Left ventricle myocardium inferior (tissue), 1 donor: ENCODE measurements at places on chromosomes 7 and 10.

DNA sequence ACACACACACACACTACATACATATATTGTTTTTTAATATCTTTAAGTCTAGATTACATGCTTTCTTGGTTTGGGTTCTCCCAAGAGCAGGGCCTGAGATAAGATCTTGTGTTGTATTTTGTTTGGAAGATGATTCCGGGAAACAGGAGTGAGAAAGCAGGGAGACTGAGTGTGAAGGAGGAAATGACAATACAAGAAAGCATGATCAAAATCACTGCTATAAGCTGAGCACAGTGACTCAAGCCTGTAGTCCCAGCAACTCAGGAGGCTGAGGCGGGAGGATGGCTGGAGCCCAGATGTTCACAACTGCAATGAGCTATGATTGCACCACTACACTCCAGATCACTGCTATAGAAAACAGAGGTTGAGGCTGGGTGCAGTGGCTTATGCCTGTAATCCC lies 267.6 kb downstream of the SKIDA1 start:
- H3K4me1 ChIP-seq = peaks cover 6% of the 10 kb centered on the region
- DNase-seq = no peak
- H3K27me3 ChIP-seq = no peaks in the 10 kb centered on the region
- H3K27ac ChIP-seq = no peak overlapping the region
- no peaks in the 10 kb centered on the region for H3K36me3 ChIP-seq

DNA sequence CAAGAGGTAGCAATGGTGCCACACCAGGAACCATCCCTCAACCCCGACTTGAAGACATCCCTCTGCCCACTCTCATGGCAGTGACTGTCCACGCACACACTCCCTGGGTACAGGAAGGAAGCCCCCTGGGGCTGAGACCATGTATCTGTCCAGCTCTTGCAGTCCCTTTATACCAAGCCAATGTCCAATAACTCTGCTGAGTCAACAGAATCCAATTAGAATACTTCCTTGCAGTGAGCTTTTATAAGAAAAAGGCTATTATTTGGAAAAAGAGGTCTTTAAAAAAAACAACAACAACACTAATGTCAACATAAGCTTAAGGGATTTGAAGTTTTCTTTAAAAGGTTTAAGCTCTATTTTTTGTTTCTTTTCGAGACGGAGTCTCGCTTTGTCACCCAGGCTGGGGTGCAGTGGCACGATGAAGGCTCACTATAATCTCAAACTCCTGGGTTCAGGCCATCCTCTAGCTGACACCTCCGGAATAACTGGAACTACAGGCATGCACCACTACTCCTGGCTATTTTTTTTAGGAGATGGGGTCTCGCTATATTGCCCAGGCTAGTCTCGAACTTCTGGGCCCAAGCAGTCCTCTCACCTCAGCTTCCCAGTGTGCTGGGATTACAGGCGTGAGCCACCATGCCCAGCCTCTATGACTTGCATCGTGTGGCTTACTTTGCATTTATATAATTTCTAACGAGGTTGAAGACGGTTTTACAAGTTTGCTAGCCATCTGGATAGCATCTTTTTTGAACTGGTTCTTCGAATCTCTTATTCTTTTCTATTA lies 7.5 kb downstream of the BNIP3 start:
- peaks cover 21% of the 10 kb centered on the region for H3K36me3 ChIP-seq
- peak overlapping the region; percentile 79 for H3K27ac ChIP-seq
- peaks cover 75% of the 10 kb centered on the region for H3K4me1 ChIP-seq
- no peaks in the 10 kb centered on the region for H3K27me3 ChIP-seq
- DNase-seq = no peak

GRCh38 chr7:29457565-29458011 lies 106.0 kb upstream of the PRR15 start:
- DNase-seq = no peak
- no peak overlapping the region for H3K27ac ChIP-seq
- peaks cover 21% of the 10 kb centered on the region for H3K4me1 ChIP-seq
- H3K36me3 ChIP-seq = no peaks in the 10 kb centered on the region
- H3K4me3 ChIP-seq = no peak overlapping the region

- H3K27me3 ChIP-seq = no peaks in the 10 kb centered on the region
- H3K36me3 ChIP-seq = no peaks in the 10 kb centered on the region
- H3K4me1 ChIP-seq = peaks cover 16% of the 10 kb centered on the region
- H3K27ac ChIP-seq = no peak overlapping the region
- H3K4me3 ChIP-seq = no peak overlapping the region
Observed at GRCh38 chr10:70571636-70572439, 30.7 kb downstream of the PRF1 start.

DNA sequence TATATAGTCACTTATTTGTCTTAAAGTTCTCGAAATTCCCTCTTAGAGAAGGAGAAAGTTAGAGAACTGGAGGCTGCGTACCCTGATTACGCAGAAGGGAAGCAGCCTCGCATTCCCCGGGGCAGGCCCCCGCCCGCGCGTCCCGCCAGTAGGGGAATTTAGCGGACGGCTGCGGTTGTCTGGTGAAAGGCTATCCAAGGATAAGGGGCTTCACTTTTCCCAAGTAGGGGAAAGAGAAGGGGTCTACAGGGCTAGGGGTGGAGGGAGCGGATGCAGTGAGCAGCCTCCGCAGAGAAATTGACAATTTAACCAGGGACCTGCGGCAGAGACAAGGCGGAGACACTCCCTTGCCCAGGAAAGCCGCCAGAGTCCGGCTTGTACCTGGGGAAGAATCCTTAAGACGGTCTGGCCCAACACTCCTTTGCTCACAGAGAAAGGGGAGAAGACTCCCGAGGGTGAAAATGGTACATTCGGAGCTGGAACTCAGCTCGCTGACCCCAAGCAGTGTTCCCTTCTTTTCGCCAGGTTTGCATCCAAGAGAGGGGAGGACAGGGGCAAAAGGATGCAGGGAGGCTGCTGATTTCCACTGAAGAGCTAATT lies 994 bp upstream of the MAGI2 start:
- no peaks in the 10 kb centered on the region for H3K27me3 ChIP-seq
- peaks cover 7% of the 10 kb centered on the region for H3K36me3 ChIP-seq
- peak overlapping the region; percentile 76 for H3K4me3 ChIP-seq
- peak; percentile 36 for DNase-seq
- peak overlapping the region; percentile 89 for H3K27ac ChIP-seq

DNA sequence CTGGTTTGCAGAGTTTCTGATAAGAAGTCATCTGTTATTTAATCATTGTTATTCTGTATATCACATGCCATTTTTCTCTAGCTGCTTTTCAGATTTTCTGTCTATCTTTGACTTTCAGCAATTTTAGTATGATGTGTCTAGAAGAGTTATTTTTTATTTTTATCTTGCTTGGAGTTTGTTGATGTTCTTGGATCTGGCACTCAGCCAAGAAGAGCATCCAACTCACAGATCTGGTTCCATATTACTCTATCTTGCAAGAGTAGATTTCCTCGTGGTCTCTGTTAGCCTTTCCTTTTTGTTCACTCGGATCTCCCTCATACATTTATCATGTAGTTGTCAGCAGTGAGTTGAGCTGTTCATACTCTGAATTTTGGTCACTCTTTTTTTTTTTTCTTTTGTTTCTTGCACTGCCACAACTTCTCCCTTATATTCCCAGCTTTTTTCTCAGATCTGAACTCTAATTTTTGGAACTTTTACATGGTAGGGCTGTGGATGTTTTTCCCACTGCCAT lies 54.8 kb upstream of the CALCR start:
- H3K27ac ChIP-seq = no peak overlapping the region
- no peak overlapping the region for H3K4me3 ChIP-seq
- DNase-seq = no peak
- H3K27me3 ChIP-seq = no peaks in the 10 kb centered on the region
- H3K4me1 ChIP-seq = no peaks in the 10 kb centered on the region
- H3K36me3 ChIP-seq = no peaks in the 10 kb centered on the region

GRCh38 chr10:61565819-61566560 lies 96.7 kb upstream of the CABCOCO1 start:
- no peak overlapping the region for H3K4me3 ChIP-seq
- no peak overlapping the region for H3K27ac ChIP-seq
- no peaks in the 10 kb centered on the region for H3K36me3 ChIP-seq

DNA sequence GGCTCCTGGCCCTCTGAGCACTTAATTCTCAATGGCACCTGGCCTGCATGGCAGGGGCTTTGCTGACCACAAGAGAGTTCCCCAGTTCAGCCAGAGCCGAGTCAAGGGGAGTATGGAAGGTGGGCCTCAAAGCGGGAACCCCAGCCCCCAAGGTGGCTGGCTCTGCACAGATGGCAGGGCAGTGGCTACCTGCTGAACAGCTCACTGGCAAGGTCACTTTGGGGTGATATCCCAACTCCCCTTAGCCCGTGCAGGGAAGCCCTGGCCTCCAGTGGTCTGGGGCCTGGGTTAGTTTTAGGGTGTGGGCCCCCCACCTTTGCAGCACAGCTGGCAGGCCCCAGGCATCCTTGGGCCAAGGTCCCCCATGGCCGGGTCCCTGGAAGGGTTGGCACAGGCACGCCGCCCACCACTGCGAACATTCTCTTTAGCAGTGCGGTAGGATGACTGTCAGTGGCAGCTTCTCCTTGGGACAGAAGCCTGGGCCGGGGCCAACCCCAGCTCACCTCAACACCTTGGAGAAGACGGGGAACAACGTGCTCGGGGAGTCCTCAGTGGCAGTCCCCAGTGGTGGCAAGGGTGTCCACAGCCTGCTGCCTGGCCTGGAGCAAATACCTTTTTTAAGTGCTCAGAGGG lies 36.8 kb downstream of the PPIF start:
- peaks cover 58% of the 10 kb centered on the region for H3K4me1 ChIP-seq
- H3K27me3 ChIP-seq = no peaks in the 10 kb centered on the region
- peak; percentile 13 for DNase-seq
- H3K36me3 ChIP-seq = peaks cover 29% of the 10 kb centered on the region
- H3K27ac ChIP-seq = no peak overlapping the region
- no peak overlapping the region for H3K4me3 ChIP-seq

- no peak overlapping the region for H3K4me3 ChIP-seq
- no peak for DNase-seq
- H3K4me1 ChIP-seq = peaks cover 94% of the 10 kb centered on the region
- H3K27me3 ChIP-seq = no peaks in the 10 kb centered on the region
Observed at GRCh38 chr10:103114876-103115275, 78.2 kb downstream of the NT5C2 start.

GRCh38 chr10:93568105-93568390 lies 1.6 kb downstream of the FFAR4 start:
- H3K4me3 ChIP-seq = peak overlapping the region; percentile 51
- H3K27me3 ChIP-seq = peaks cover 88% of the 10 kb centered on the region
- no peak overlapping the region for H3K27ac ChIP-seq
- no peaks in the 10 kb centered on the region for H3K36me3 ChIP-seq

DNA sequence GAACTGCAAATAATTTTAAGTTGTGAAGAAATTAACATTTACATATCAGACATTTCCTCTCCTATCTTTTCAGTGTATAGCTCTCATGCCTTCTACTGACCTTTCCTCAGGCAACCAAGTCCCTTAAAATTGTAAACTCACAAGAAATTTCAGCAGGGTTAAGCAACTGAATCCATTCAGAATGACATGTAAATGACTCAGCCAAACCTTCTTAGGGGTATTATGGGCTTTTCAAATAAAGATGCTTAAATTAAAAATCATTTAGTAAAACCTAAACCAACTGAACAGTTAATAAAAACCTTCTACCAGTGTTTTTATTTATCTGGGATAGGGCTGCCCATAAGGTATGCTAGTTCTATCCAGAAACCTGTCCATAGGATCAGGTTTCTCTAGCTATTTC lies 20.7 kb downstream of the WAPL start:
- no peak for DNase-seq
- H3K27ac ChIP-seq = no peak overlapping the region
- peaks cover 34% of the 10 kb centered on the region for H3K36me3 ChIP-seq
- no peaks in the 10 kb centered on the region for H3K27me3 ChIP-seq
- H3K4me3 ChIP-seq = no peak overlapping the region

DNA sequence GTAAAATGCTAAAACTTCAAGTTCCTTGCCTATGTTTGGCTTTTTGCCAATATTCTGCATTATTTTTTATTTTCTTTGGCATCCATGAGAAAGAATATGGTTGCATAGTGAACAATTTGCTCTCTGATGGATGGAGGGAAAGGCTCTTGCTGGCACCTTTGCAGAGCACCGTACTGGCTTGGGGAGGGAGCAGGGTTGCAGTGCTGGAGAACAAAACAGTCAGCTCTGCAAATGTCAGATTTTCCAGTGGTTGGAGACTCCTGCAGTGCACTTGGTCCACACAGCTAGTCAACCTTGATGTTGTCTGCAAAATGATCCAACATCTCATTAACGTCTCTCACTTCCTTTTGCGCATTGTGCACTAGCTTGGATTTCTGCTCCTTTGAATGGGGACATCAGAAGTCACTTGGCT lies 100.8 kb downstream of the ANLN start:
- no peak overlapping the region for H3K27ac ChIP-seq
- DNase-seq = no peak
- no peaks in the 10 kb centered on the region for H3K36me3 ChIP-seq
- peaks cover 9% of the 10 kb centered on the region for H3K27me3 ChIP-seq
- H3K4me1 ChIP-seq = no peaks in the 10 kb centered on the region

DNA sequence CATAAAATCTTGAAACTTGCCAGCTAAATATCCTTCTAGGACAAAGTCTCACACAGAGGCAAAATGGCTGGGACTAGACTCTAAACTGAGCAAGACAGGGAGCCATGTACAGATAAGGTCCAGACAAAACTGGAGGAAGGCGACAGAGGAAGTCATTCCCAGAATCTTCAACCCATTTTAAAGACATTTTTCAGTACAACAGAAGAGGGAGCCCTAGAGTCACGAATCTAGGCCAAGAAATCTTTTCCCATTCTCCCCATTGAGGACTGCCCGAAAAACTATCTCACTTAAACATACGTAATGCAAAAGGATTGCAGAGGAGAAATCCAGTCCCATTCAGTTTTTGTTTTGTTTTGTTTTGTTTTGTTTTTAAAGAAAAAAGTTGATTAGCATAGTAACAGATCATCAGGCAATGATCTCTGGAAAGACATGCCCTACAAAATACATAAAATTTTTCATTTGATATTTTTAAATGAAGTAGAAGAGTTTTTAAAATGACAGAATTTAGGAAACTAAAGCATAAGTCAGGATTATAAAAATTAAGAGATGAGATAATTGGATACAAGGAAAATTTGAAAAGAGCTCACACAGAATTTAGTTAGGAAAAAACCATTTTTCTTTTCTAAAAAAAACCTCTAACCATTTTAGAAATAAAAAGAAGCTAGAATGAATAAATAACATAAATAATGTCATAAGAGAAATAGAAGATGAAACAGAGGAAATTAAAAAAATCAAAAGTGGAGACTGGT lies 16.9 kb upstream of the PRF1 start:
- H3K36me3 ChIP-seq = no peaks in the 10 kb centered on the region
- peaks cover 5% of the 10 kb centered on the region for H3K4me1 ChIP-seq
- H3K27ac ChIP-seq = no peak overlapping the region
- H3K27me3 ChIP-seq = no peaks in the 10 kb centered on the region
- H3K4me3 ChIP-seq = no peak overlapping the region
- no peak for DNase-seq

GRCh38 chr10:80131499-80131901 lies 1.0 kb upstream of the PLAC9 start:
- H3K4me1 ChIP-seq = peaks cover 38% of the 10 kb centered on the region
- H3K27ac ChIP-seq = peak overlapping the region; percentile 90
- H3K36me3 ChIP-seq = no peaks in the 10 kb centered on the region
- H3K4me3 ChIP-seq = peak overlapping the region; percentile 67
- DNase-seq = no peak

GRCh38 chr7:45681596-45682357 lies 107.6 kb downstream of the ADCY1 start:
- no peaks in the 10 kb centered on the region for H3K27me3 ChIP-seq
- DNase-seq = no peak
- H3K27ac ChIP-seq = no peak overlapping the region
